ENCODE measurements at places on chromosomes 4 and X.

DNA sequence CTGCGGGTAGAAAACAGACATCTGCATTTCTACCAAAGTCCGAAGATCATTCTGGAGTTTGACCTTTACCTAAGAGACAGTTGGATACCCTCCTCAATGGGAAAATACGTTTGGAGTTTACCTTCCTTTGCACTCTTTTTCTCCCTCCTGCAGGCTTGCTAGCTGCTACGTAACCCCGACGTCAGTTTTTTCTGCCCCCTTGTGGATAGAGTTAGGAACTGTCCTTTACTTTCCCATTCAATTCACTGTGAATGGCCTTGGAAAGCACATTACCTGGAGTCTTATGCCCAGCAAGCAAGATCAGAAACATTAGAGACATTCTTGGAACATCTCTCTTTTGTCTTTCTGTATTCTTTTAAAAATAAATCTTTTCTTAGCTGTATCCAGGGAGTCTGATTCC lies 250.7 kb downstream of the NAP1L3 start:
- no peak for DNase-seq

DNA sequence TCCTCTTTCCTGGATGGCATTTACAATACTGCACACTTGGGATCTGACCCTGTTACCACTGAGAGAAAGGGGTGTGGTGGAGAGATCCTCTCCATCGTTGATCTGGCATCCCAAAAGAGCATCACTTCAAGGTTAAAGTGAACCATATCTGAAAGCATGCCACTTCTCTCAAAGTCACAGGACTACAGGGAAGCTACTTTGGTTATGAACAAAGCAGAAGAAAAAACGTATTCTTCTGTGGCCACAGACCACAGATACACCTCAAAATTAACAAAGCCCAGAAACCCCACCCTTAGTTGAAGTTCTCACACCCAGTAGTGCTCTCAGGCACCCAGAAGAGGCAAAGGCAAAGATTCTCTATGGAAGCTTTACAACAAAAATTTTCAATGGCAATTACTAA lies 108.3 kb downstream of the JADE1 start:
- DNase-seq, result no peak

GRCh38 chrX:96979766-96980165 lies 96.1 kb downstream of the RPA4 start:
- peak; percentile 52 for DNase-seq

GRCh38 chrX:15672881-15673280 lies 8.3 kb upstream of the CLTRN start:
- no peak for DNase-seq

GRCh38 chrX:133888984-133889383 lies 96.4 kb downstream of the GPC3 start:
- no peak for DNase-seq

DNA sequence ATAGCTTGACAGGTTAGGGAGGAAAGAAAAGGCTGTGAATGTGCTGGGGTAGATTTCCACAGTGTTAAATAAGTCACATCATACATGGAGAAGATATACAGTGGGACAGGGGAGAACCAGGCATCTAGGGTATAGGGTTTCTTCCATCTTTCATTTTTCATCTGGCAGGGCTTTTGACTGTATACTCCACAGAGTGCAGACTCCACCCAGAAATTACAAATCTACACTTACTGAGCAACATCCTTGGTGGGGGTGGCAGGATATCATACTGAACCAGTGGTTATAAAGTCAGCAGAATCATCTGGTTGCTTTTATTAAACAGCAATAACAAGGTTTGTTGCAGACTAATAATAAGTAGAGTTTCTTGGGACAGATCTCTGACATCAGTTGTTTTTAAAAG lies 154.2 kb downstream of the NPNT start:
- DNase-seq, result no peak

- DNase-seq, result no peak
These were observed 16.8 kb upstream of the ARSH start for GRCh38 chrX:2989565-2989964.

GRCh38 chr4:112170451-112170993 lies 25.3 kb downstream of the FAM241A start:
- peak; percentile 61 for DNase-seq

DNA sequence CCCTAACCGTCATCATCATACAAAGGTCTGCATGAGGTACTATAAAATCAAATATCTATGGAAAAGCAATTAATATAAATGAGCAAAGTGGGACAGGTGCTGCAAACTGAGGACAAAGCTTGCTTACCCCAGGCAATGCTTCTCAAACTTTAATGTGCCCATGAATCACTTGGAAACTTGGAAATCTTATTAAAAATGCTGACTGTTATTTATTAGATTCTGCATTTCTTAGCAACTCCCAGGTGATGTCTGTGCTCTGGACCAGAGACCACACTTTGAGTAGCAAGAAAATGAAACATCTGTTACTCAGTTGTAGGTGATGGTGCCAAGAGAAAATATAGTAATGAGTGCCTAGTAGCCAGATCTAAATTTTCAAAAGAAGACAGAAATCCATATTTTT lies 890.4 kb upstream of the FTHL17 start:
- no peak for DNase-seq

DNA sequence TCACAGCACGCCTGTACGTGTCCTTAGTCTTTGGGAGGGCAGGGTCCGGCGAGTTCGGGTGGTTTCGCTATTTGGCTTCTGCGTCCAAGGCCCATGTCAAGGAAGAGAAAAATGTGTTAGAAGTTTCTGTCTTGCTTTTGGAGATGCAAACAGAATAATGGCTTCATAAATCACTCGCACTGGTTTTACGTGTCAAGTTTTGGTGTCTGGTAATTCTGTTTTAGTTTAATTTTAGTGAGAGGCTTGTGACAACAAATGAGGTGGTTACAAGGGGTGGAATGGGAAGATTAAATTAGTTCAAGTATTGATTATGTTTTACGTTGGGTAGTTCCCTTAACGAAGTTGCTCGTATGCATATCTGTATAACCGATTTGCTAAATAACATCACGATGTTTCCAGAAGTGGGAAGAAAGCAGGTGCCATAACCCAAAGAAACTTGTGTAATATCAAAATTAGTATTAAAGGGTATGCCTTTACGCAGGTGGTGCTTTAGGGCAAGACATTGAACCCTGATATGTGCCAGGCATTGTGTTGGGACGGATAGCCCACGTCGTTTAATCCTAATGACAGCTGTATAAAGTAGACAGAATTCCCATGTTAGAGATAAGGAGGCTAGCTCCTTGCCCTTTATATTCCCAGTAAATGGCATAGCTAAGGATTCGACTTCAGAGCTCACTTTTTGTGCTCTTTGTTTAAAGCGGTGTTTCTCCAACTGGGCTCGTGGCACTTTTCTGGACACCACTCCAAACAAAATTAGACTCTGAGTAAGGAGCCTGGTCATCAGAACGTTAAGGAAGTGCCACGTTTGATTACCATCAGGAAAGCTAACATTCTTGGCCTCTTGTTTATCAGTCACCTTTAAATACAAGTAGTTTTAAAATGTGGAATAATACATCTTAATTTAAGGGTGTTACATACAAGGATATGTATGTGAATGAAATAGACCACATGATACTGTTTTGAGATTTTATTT lies 843 bp downstream of the RPL34 start:
- DNase-seq, result no peak

- no peak for DNase-seq
These were observed 18.2 kb downstream of the ANKRD50 start for GRCh38 chr4:124694306-124694705.

GRCh38 chrX:134423606-134424005 lies 36.4 kb upstream of the HPRT1 start:
- no peak for DNase-seq

GRCh38 chr4:140851032-140851636 lies 94.9 kb upstream of the TBC1D9 start:
- peak; percentile 64 for DNase-seq
